ENCODE measurements at places on chromosomes 4 and X.

- no peak for DNase-seq
Observed at GRCh38 chr4:8227201-8227770, 28.2 kb downstream of the SH3TC1 start.

DNA sequence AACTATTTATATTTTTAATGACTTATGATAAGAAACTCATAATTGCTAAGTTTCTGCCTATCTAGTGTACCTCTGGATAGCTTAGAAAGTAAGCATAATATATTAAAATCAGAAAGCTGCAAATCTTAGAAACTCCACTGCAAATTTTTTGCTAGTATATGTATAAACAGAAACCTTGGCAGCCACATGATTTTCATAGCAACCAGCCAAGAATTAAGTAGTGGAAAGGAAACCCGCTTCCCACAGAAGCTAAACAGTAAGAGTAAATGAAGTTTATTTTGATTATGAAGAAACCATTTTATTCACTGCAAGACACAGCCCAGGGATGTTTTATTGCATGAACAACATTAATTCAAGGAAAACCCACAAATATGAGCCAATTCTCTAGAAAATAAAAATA is 872.5 kb upstream of the ADGRL3 start:
- DNase-seq = no peak

GRCh38 chrX:12954981-12955380 is 19.9 kb upstream of the TMSB4X start:
- no peak for DNase-seq

DNA sequence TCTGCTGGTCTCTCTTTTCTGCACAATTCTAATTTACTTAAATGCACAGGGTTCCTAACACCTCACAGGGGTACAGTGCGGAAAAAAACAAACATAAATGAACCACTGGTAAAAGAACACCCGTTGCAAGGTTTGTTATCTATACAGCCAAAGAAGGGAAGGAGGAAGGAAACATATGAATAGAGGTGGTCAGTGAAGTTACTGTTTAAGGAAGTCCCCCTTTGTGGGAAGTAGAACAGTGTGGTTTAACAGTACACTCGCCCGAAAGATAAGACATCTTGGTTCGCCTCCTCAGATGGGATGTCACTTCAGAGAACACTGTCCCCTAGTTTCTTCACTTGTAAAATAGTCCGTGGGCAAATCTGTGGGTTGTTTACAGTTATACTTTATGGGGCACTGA is 57.5 kb downstream of the TEC start:
- no peak for DNase-seq

DNA sequence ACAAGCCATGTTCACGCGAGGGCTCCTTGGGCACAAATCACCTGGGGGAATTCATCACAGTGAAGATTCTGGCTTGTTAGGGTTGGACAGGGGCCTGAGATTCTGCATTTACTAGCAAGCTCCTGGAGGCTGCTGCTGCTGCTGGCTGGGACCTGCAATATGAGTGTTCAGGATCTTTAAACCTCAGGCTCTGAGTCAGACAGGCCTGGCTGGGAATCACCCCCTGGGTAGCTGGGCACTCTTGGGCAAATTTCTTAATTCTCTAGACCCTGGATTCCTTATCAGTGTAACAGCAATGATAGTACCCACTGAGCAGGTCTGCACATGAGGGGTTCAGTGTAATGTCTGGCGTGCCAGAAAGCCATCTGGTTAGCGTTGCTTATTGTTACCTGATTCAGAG is 101.5 kb downstream of the DHX15 start:
- no peak for DNase-seq

DNA sequence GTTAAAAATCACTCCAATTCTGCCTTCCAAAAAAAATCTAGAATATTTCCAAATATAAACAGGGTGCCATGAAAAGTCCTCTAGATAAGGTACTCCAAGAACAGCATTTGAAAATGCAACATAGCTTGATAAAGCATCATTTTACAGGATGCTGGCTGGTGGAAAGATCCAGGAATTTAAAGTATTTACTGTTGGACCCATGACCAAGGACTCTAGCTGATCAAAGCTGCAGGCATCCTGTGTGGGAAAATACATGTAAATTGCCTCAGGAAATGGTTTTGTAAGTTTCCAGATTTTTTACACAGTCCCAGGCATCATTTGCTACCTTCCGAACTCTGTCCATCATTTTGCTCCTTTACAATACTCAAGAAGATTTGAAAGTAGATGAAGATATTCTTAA is 164.4 kb downstream of the GRIA3 start:
- DNase-seq = no peak

DNA sequence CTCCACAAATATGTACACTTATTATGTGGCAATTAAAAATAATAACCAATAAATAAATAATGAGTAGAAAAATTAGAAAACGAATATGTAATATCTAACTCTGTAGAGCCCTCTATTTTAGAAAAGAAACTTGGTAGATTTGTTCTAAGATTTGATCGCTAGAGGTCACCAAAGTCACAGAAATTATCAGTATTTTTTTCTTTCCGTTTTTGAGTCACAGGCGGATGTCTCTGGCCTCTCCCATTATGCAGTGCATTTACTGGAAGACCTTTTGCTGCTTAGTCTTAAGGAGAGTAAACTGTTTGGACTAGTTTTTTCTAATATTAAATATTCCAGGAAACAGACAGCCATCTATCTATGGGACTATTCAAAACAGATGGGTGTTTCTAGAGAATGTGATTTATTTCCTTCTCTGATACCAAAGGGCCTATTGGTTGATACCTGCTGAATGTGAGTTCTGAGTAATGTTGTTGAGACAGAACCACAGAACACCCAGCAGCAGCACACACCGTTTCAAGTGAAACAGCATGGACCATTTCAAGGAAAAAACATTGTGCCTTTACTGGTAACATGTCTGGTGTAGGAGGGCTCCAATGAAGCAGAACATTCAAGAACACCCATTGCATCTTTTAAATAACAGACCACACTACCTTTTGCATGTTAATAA is 34.0 kb upstream of the GYPA start:
- DNase-seq = peak; percentile 10

DNA sequence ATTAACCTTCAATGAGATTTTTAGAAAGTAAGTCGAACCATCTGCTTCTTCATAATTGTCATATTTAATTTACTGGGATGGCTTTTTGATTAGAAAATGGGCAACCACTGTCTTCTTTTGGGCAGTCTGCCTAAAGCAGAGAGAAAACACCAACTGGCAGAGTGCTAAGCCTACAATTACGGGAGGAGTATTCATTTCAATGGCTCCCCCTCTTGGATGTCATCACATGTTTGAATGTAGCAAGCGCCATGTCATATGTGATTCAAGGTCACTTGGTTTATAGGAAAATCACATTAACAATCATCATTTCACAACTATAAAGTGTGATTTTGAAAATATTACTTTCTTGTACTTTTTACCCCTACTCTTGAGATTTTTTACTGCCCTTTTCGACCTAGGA is 261.9 kb downstream of the FRMPD4 start:
- DNase-seq = no peak

DNA sequence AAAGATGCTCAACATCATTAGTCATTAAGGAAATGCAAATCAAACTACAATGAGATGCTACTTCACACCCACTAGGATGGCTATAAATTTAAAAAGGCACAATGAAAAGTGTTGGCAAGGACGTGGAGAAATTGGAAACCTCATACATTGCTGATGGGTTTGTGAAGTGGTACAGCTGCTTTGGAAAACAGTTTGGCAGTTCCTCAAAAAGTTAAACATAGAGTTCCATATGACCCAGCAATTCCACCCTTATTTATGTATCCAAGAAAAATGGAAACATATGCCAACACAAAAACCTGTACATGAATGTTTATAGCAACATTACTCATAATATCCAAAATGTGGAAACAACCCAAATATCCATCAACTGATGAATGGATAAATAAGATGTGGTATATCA is 101.3 kb upstream of the MAGEB10 start:
- DNase-seq = no peak

GRCh38 chr4:7304436-7304835 is 112.1 kb downstream of the SORCS2 start:
- no peak for DNase-seq

- no peak for DNase-seq
Observed at GRCh38 chrX:2595258-2595657, 94.5 kb upstream of the DHRSX start.

- DNase-seq = no peak
Observed at GRCh38 chr4:139858436-139859205, 193.0 kb downstream of the MGST2 start.

GRCh38 chr4:6567218-6567617 is 7.8 kb upstream of the MAN2B2 start:
- DNase-seq = no peak

- no peak for DNase-seq
Observed at GRCh38 chr4:145494666-145495270, 13.1 kb downstream of the SMAD1 start.

DNA sequence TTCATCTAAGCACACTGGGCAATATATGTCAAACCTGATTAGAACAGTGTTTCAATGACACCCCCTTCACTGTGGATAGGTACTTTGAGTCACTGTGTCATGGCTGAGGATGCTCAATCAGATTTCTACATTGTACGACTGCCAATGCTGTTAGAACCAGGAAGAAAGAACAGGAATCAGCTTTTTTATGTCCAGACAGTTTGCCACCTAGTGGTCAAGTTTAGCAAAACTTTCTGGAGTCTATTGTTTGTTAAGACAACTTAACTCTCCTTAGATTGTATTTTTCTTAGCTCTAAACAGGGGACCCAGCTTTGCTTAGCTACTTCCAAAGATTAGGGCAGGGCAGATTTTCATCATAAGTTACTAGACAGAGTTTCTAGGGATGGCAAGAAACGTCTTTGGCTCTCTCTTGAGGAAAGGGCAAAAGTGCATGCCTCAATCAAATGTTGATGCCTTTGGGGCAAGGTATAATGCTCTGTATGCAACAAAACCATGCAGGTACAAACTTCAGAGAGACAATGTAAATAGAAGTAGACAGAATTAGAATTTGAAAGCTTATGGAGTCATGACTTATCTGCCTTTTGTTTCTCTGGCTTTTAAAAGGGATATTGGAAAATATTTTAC is 40.5 kb upstream of the BMP3 start:
- DNase-seq = peak; percentile 17

DNA sequence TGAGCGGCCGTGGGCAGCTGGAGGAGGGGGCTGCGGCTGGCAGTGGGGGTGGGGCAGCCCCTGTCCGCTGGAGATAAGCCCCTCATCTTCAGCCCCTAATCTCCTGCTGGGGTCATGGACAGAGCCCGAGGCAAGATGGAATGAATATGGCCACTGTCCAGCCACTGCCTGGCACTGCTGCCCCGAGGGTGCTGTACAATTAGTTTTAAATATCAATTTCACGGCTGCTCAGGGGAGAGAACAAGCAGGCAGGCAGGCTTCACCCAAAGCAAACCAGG is 64.1 kb upstream of the NKX1-1 start:
- no peak for DNase-seq

DNA sequence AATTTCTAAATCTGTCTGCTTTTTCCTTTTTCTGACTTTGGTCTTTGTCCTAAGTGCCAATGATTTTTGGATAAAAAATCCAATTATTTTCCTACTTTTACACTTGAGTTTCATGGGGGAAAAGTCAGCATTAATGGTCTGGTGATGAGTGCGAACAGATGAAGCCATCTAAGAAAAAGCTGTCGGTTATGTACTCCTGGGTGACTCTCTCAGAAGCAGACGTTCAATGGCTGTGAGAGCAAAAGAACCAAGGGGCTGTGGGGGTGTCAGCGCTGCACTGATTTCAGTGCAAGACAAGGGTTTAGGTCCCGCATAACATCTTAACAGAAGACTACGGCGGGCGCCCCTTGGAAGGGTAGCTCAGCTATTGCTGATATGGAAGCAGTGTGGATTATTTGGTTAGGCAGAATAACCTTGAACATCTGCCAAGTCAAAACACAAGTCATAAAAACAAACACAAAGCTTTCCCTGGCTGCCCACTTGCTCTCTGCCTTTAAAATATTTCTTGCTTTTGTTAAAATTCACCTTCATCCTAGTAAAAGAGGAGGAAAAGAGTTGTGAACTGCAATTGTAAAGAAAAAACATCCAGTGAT is 240.5 kb downstream of the MAML3 start:
- no peak for DNase-seq

- no peak for DNase-seq
Observed at GRCh38 chr4:6549445-6549844, 25.5 kb upstream of the MAN2B2 start.

DNA sequence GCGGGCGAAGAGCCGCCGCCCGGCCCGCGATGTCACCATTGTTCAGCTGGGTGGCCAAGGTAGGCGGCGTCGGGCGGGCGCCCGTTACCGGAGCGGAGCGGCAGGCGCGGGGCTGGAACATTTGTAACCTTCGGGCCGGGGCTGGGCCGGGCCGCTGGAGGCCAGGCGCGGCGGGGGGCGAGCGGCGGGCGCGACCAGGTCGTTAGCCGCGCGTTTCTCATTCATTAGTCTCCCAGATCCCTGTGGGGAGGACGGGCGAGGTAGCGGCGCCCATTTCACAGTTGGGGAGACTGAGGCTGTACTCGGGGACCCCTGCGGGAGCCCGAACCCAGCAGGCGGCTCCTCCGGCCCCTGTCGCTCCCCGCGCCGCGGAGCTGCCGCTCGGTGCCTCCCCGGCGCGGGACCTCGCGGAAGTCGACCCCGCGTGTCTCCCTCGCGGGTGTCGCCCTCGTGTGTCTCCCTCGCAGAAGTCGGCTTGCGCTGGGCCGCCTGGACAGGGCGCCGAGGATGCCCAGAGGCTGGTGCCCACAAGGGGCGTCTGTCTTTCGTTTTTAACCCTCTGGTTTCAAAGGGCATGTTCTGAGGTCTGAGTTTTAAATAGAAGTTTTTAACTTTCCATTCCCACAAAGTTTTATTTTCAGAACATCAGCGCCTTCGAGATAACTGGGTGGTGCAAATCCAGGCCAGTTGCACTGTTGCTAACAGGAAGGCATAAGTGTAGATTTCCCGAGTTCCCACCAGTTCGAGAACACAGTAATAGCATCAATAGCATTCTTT is 17.5 kb downstream of the PTTG2 start:
- peak; percentile 64 for DNase-seq

- no peak for DNase-seq
Observed at GRCh38 chr4:8343262-8343966, 73.9 kb downstream of the HTRA3 start.

DNA sequence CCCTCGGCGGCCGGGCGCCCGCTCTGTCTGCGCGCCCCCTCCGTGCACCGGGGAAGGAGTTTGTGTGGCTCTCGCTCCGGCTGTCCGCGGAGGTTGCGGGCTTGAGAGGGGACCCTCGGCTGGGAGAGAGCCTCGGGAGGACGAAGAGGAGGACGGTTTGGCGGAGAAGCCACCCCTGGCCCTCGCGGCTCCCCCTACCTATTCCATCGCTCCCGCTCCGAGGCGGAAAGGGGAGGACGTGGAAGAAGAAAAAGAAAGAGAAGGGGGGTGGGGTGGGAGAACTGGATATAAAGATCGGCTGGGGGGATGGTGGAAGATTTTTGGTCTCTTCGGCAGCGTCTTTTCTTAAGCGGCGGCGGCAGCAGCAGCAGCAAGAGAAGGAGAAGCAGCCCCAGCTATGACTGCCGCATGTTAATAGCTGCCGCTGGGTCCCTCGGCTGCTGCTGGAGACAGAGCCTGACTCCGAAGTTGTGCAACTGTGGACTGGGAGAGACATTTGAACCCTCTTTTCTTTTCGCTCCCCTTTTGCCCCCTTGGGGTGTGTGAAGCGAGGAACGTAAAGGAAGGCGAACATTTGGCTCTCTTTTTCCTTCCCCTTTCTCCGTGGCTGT is 895 bp downstream of the ADGRL3 start:
- DNase-seq = peak; percentile 26

GRCh38 chr4:161883157-161883556 is 280.6 kb downstream of the FSTL5 start:
- no peak for DNase-seq

GRCh38 chr4:118381902-118382301 is 29.1 kb upstream of the PRSS12 start:
- no peak for DNase-seq

- DNase-seq = no peak
Observed at GRCh38 chr4:86481440-86481839, 112.7 kb upstream of the PTPN13 start.
